ENCODE measurements at places on chromosomes 5 and 9. TPM values are rescaled to one million over a fixed set of nuclear protein-coding genes. Genes with fewer than 3 reads are reported as not detected.

ARSI gene
- total RNA-seq, result not detected

DNA sequence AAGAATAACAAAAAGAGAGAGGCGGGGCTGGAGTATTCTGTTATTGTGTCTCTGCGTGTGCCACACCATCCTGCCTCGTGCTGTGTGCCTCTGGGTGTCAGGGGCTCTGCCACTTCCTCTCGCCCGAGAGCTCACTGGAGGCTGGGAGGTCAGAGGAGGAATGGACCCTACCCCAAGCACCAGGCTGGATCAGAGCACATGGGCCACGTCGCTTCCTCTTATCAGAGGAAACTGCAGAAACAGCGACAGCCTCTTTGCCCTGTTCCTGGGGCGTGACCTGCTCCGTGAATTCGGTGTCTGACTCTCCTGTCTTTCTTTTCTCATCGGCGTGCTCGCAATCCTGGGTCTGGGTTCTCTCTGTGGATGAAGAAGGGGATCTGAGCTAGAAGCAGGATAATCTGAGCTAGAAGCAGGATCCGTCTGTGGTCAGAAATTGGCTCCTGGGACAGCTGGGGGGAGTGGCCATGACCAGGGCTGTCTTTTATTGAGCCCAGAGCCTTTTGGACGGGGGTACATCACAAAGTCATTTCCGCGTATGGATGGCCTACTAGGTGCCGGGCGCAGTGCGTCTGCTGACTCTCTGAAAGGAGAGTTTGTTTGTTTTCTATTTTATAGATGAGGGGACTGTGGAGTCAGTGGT, 150.3 kb upstream of the COL5A1 start:
- no peak for ATAC-seq

FAM78A gene
- 29.1 TPM for total RNA-seq

GRCh38 chr5:52177193-52177592, 610.5 kb upstream of the ITGA1 start:
- ATAC-seq, result no peak

DNA sequence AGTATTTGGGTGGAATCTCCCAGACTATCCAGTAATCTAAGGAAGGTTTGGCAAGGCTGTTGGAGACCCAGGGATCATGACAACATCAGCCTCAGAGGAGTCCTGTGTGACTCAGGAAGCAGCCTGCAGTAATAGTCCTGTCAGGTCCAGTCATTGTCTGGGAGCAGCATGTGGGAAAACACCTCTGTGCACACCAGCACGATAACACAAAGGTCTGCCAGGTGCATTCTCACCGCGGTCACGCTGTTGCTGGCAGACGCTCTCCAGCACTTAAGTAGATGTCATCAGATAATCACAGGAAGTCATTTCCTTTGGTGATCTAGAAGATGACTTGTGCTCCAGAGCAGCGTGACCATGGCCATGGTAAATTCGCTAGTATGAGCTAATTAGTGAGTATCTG, 99.2 kb upstream of the IQGAP2 start:
- ATAC-seq, result peak; percentile 97

- ATAC-seq, result no peak
Observed at GRCh38 chr5:53950621-53951020, 359.8 kb downstream of the ARL15 start.

- ATAC-seq, result no peak
Observed at GRCh38 chr5:132822650-132823480, 7.6 kb downstream of the SHROOM1 start.

GRCh38 chr5:171450423-171451331, 31.2 kb downstream of the FGF18 start:
- ATAC-seq, result peak; percentile 60

SUSD3 gene
- total RNA-seq, result 45.4 TPM

GRCh38 chr5:131943916-131944315, 1.5 kb downstream of the MEIKIN start:
- ATAC-seq, result no peak

DNA sequence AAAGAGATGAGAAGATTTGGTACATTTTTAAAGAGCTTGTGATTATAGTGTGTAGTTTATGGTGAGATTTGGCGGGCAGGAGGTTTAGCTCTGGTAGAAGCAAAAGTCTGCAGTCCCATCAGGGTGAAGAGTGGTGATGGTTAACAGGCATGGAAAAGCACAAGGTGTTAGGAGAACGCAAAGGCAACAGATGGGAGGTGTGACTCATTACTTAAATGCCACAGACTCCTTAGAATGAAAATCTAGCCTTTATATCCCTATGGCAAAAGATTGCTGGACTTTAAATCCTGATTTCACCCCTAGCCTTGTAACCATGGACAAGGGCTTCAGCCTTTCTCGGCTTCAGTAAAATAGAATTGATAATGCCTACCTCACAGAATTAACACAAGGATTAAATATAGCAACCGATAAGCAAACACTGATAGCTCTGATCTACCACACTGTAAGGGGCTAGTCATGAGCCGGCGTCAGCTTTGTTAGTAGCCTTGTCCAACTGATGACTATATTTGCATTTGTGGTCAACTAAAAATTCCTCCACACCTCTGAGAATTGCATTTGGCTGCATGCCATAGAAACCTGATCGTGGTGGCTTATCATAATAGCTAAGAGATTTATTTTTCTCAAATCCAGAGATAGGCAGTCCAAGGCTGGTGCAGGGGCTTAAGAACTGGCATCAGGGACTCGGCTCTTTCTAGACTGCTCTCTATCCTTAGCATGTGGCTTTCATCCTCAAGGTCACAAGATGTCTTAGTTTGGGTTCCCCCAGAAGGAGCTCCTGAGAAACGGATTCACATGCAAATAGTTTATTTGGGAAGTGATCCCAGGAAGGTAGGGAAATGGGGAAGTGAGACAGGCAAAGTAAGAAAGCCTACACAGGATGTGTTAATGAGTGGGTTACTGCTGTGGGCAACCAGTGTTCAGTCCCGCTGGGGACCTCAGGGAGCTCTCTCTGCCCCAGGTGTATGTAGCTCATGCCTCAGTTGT, 19.6 kb downstream of the MFAP3 start:
- ATAC-seq, result peak; percentile 19

LCN2 gene
- not detected for total RNA-seq

DNA sequence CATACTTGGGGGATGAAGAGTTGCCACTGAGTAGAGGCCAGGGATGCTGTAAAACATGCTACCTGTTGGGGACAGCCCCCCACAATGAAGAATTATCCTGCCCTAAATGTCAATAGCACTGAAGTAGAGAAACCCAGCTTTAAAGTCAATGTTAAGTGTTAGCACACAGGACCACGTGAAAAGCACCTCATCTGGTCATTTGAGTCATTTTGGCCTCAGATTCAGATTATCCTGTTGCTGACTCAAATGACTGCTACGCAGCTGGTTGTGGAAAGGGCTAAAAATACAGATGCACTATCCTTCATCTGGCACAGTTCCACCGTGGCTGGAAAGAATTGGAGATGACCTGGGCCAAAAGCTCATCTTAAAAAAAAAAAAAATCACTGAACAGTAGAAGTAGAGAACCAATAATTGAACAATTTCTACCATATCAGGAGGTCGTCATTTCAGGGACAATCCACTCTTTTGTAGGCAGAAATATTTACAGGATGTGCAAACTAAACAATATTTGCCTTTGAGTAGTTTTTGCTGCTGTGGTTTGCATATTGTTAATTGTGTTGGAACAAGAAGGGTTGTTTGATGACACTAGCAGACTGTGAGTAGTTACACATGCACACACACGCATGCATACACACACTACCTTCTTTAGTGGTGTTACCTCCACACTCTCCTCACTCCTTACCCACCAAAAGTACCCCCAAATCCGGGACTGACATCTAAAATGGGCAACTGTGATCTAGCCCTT, 195.3 kb upstream of the KLF9 start:
- ATAC-seq, result no peak

DNA sequence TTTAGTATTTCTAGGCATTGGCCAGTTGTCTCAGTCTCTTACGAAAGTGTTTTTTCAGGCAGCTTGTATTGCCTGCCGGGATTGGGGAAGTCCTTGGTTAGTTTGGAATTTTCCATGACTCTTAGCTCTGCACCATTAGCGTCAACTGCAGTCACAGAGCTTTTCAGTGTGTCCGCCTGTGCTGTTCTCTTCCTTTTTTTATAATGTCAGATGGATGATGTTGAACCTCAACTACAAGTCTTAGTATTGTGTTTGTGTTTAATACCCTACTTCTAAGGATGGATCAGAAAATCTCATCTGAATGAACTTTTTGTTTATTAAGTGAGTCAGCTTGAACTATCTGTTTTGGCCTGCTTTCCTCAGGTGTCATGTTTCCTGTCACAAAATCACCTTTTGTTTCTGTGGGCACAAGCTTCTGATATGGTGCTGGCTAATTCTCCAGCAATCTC, 33.1 kb downstream of the ATP6V0E1 start:
- ATAC-seq, result peak; percentile 86

GRCh38 chr5:107867266-107867665, 196.5 kb upstream of the EFNA5 start:
- no peak for ATAC-seq

- no peak for ATAC-seq
Observed at GRCh38 chr5:50929174-50929573, 262.7 kb downstream of the PARP8 start.

GRCh38 chr5:79567926-79568549, 44.2 kb upstream of the TENT2 start:
- ATAC-seq, result no peak

FLT4 gene
- total RNA-seq, result 0.56 TPM

DNA sequence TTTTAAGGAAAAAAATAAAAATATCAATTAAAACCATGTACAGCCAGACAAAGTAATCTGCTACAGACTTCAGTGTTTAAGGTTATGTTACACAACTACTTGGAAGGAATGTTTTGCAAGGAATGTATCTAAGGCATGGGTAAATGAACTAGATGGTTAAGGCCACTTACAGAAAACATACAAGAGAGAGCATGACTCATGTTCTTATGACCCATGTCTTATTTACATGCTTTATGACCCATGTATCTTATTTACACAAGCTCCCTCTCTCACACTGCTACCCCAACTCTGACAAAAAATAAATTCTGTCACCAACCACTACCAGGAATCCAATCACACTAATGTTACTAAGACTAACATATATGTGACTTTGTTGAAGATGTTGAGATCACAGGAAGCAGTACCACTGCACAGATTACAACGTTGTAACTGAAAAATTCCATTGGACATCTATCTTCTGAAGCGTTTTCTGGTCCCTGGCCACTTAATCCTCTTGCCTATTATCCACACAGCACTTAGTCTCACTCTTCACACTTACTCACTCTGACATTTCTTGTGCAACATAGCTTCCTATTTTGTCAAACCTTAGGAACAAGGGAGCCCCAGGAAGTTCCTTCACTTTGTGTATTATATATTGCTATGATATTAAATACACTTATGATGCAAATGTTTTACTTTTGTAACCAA, 1630.1 kb upstream of the C9orf72 start:
- no peak for ATAC-seq

DNA sequence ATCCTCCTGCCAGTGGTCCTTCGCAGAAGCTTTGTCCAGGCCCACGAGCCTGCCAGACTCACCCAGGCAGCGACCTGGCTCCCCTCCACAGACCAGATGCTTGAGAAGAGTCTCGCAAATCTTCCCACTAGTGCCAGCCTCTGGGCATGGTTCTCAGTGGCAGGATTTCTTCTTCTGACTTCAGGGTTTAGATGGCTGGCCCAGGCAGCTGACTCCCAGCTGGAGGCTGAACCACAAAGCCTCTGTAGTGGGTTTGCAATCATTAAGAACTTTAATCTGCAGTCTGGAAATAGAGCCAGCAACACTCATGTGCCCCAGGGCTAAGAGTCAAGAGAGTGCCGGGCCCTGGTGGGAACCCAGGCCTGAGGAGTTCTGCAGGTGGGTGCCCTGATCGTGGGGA, 90.6 kb upstream of the ICE1 start:
- no peak for ATAC-seq

CARD9 gene
- 6.4 TPM for total RNA-seq

MUSK gene
- total RNA-seq, result not detected

GRCh38 chr5:168882283-168882682, 303.1 kb upstream of the PANK3 start:
- no peak for ATAC-seq

DNA sequence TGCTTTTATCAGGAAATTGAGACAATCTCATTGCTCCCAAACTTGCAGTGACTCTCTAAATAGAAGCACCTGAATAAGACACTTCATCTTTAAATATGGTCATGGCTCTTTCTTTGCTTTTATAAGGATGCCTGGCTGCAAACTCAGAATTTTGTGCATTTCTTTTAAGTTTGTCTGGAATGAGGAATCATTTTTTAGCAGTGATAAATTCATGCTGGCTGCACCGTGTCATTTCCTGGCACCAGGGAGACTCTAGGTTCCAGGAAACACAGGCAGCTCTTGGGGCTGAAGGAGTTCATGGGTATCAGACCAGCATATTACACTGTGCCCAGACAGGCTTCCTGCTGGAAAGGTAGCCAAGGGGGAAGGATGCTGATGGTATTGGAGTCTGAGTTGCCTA, 109.9 kb downstream of the NUDT12 start:
- ATAC-seq, result no peak

S1PR3 gene
- not detected for total RNA-seq

GRCh38 chr5:83077662-83078261, 415 bp downstream of the XRCC4 start:
- peak; percentile 6 for ATAC-seq

RIMOC1 gene
- total RNA-seq, result 32.7 TPM

DNA sequence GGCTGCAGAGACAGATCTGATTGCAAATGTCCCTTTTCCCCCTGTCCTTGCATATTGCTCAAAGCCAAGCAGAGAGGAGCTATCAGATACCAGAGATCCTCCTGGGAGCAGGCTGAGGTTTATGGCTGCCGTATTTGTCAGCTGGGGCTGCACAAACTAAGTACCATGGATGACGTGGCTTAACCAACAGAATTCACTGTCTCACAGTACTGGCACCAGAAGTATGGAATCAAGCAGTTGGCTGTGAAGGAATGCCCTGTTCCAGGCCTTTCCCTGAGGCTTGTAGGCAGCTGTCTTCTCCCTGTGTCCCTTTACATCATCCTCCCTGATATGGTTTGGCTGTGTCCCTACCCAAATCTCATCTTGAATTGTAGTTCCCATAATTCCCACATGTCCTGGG, 2.6 kb downstream of the CFAP90 start:
- no peak for ATAC-seq
